ENCODE measurements at places on chromosomes 11 and 22.

DNA sequence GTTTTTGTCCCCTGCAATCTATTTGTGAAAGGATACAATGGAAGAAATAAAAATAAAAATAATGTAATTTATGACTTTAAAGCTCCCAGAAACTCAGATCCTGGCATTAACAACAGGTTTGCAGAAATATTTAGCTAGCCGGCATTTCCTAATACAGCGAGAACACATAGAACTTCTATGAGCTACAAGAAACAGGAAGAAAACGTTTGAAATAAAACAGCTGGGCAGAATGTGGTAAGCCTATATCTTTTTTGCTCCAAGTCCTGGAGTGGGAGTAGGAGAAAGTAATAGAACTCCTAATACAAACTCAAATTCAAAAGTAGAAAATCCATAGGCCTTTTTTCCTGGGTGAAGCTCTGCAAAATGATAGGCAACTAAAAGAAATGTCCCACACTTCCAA lies 29.6 kb upstream of the FIBIN start:
- no peak for DNase-seq

- no peak for DNase-seq
These were observed at the start of gene FAT3 for GRCh38 chr11:92224407-92225124. Gene FAT3, plus strand, starts transcription at chr11:92224818. Its CDS starts 127,295 bp downstream, at chr11:92352113.

- DNase-seq, result no peak
These were observed 16.3 kb downstream of the SMCO4 start for GRCh38 chr11:93526641-93527583.

DNA sequence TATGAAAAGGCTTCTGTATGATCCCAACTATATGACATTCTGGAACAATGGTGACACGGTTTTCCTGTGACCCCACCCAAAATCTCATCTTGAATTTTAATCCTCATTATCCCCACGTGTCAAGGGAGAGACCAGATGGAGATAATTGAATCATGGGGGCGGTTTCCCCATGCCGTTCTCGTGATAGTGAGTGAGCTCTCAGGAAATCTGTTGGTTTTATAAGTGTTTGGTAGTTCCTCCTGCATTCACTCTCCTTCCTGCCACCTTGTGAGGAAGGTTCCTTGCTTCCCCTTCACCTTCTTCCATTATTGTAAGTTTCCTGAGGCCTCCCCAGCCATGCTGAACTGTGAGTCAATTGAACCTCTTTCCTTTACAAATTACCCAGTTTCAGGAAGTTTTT lies 53.1 kb upstream of the TSPAN18 start:
- no peak for DNase-seq

- DNase-seq, result no peak
These were observed 35.0 kb downstream of the RNF141 start for GRCh38 chr11:10506008-10506370.

- peak; percentile 14 for DNase-seq
These were observed 725 bp downstream of the KDM2A start for GRCh38 chr11:67119585-67120391.

- no peak for DNase-seq
These were observed 17.8 kb upstream of the DGCR8 start for GRCh38 chr22:20062043-20062765.
